ENCODE measurements at places on chromosomes 11 and 22.
A peak's percentile ranks its signal among the peaks of the same experiment; 100 is the strongest.

DNA sequence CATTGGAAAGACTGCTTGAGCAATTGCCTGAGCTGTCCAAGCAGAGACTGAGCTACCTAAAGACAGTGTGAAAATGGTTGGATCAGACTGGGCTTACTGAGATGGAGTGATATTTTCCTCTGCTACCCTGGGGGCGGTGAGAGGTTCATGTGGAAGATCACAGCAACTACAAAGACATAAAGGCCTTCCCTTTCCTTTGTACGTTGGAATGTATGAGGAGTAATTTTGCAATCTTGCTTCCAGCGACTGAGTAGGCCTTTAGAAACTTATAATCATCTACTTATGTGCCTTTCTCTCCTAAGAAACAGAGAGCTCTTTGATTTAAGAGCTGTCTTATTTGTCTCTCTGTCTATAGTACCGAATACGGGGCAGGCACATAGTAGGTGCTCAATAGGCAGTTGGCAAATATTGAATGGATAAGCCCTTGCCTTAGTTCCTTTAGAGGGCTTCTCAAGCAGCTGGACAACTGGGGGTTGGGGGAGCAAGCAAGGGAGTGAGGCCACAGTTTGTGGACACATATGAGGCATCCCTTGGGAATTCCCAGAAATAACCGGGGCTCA lies 2.4 kb upstream of the HEPACAM start:
- DNase-seq = no peak

DNA sequence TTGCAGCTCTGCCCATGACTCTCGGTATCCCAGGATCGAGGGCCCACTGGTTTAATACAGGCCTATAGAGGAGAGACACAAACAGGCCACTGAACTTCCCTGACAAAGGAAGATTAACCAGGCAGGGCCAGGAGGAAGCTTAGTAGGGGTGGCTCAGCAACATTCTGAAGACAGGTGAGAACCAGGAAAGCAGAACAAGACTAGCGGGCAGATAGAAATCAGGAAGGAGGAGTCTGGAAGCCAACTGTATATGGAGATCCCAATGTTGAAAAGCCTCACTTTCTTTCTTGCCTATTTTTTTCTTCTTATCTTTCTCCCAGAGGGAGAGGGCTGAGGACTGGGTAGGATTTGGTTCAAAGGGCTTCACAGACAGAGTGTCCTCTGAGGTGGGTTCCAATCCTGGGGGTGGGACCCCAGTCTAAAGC lies 5.4 kb downstream of the PI4KA start:
- no peak for DNase-seq

GRCh38 chr11:120078397-120078796 lies 59.5 kb downstream of the TRIM29 start:
- no peak for DNase-seq

GRCh38 chr22:43207849-43208702 lies 21.1 kb upstream of the TTLL12 start:
- no peak for DNase-seq

DNA sequence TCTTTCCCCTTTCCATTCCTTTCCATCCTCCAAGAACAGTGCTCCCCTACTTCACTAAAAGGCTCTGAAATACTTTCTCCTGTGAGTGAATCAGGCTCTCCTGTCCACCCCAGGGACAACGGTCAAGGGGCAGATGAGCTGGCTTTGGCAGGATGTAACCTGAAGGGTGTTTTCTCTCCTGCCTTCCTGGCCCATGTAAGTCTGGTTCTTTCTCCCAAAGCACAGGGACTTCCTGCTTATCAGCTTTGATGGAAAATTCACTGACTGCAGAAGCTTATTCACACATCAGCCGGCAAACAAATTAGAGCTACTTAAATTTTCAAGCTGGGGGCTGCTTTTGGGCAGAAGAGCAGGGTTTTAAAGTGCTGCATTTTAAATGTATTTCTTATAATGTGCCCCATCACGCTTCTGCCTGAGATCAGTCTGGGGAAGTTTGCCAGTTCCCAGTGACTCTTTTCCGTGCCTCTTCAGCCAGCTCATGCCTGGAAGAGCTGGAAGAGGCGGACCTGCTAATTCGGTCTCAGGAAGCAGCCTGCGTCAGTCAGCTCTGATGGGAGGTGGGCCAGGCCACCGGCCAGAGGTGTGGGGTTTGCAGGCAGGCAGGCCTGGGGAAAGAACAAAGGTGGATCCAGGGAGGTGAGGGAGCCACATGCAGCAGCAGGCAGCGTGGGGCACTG lies 140.4 kb upstream of the TBCEL start:
- no peak for DNase-seq

DNA sequence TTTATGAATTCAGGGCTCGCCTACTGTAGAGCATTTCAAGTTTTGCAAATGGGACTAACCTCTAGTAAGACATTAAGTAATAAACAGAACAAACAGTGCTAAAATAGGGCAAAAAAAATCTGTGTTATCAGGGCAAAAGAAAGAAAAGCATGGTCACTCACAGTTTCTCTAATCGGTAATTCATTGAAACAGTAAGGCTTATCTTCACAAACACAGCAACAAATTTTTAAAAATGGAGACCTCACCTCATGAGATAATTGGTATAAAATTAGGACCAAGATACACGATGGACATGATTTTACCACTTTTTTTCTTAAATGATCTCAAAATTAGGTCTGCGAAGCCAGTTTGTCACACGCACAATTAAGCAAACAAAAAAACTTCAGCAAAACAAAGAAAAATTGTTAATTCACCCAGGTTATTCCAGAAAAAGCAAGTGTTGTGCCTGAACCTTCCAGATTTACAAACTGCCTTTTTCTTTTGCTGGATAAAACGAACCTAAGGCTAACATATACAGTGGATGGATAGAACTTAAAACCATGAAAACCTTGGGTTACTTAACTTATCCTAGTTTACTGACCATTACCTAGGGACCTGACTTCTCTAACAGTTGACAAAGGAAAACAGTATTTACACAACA lies 1.4 kb downstream of the TMEM123 start:
- no peak for DNase-seq

GRCh38 chr11:45948356-45948755 lies 25.9 kb downstream of the LARGE2 start:
- no peak for DNase-seq

GRCh38 chr22:39147335-39148025 lies 5.0 kb downstream of the CBX7 start:
- DNase-seq = no peak

- no peak for DNase-seq
Measured at GRCh38 chr11:113487622-113488021, 12.4 kb upstream of the DRD2 start.

DNA sequence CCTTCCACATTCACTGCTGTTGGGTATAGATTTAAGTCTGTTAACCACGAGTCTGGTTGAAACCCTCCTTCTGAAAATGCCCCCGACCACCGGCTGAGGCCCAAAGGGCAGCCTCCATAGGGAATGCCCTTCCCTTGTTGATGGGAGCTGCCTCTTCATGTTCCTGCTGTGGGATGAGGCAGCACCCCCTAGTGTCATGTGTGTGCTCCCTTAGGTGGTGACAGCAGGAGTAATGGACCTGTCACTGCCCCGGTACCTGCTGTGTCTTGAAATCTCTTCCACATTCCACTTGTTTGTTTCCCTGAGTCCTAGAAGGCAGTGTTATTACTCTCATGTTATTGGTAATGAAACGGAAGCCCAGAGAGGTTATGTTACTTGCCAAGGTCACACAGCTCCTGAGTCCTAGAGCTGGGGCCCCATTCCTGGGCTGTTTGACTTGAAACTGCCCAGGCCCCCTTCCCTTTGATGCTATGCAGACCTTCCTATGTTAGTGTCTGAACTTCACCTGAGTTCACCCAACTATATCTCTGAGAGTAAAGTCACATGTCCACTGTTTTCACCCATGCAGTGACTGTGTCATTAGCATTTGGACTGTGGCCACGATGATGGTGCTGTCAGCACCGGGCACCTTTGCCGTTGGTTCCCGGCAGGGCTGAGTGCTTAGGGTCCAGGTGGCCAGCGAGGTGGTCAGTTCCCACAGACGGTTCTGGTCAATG lies 234.3 kb downstream of the TBC1D22A start:
- DNase-seq = no peak

GRCh38 chr22:20777420-20778177 lies 3.7 kb downstream of the SERPIND1 start:
- DNase-seq = peak; percentile 48

GRCh38 chr11:6365659-6366058 lies 24.6 kb upstream of the SMPD1 start:
- no peak for DNase-seq

DNA sequence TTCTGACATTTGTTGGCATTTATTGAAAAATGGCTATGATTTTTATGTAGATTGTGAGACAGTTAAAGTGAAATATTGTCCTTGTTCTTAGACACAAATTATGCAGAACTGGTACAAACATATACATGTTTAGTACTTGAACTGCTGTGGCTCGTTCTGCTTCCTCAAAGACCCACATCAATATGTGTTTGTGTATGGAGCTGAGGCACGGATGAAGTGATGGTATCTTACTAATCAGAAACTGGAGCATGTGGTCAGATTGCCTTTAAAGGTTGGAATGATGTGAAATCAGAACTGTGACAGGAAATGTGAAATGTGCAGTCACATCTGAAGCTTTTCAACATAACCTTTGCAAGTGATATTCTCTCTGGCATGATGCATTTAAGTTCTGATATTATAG lies 130.4 kb downstream of the NAV2 start:
- no peak for DNase-seq

GRCh38 chr11:28596816-28597215 lies 488.6 kb downstream of the METTL15 start:
- no peak for DNase-seq

DNA sequence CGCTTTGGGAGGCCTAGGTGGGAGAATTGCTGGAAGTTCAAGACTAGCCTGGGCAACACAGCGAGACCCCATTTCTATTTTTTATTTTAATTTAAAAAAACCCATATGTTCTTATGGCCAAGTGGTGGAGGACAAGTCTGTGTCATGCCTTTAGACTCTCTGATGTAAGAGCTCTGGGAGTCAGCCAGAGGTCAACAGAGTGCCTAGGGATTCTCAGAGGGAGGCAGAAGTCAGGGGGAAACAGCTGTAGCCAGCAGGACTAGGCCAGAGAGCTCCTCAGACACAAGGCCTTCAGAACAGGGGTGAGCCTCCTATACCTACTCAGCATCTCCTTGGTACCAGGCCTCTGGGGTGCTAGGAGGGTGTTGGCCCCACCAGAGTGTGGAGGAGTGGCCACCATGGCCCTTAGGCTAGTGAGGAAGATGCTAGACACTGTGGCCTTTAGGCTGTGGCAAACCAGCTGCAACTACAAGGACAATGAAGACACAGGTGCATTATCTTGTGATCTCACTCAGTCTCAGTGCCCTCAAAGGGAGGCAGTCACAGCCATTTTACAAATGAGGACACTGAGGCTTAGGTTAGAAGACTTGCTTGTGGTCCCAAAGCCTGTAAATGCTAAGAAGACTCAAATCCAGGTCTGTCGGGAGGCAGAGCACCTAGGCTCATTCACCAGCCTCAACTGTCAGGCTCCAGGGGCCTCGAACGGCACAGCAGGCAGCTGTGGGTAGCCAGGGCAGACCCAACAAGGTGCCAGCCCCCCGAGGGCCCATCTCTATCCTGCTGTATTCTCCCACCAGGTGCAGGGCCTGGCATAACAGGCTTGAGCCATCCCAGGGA lies 5.0 kb downstream of the ZP1 start:
- DNase-seq = no peak

- no peak for DNase-seq
Measured at GRCh38 chr22:41844036-41844435, 11.1 kb downstream of the SREBF2 start.

DNA sequence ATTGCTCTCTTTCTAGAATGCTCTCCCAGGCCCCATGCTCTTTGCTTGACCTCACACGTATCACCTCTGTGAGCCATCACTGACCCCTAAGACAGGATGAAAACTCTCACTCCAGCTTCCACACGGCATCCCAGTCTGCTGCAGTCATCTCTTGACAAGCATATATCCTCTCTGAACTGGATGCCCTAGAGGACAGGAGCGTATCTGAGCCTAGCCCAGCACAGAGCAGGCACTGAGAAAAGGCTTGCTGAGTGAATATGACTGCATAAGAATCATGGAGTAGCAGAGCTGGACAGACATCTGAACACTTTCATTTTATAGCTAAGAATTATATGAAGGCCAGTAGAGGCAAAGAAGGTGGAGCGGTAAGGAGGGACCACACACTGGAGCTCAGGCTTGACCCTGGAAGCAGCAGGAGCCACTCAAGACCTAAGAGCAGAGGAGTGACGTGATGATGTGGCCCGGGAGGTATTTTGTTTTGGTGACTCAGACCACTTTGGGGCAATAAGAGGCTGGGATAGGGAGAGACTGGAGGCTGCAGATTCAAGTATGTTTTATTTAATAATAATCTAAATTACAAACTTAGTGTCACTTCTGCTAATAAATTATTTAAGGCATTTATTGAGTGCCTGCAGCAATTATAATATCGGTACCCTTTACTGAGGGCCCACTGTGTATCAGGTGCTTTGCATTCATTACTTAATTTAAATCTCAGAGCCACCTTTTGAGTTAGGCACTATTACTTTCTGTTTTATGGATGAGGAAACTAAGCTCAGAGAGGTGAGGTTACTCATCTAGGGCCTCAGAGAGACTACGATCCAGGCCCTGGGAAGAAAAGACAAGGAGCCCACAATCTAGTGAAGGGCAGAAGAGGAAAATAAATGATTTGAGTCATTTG lies 42.6 kb downstream of the MAP6 start:
- DNase-seq = peak; percentile 92

DNA sequence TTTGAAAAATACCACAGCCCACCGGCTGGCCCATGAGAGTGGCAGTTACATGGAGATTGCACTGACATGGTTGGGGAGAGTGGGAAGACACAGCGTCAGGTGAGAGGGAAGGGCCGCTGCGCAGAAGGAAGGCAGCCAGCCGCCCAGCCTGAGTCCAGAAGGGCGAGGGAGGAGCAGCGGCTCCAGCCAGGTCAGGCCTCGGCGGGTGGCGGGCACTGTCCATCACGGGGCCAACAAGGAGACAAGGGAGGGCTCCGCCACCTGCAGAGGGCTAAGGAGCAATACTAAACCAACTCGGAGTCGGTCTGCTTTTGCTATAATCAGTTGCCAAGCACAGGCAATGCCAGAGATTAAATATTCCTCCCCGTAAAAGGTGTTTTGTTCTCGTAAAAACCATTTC lies 384.5 kb downstream of the TBC1D22A start:
- peak; percentile 28 for DNase-seq

GRCh38 chr11:128908391-128909246 lies 17.5 kb downstream of the KCNJ5 start:
- DNase-seq = no peak

- no peak for DNase-seq
Measured at GRCh38 chr22:31739795-31740201, 10.1 kb downstream of the PRR14L start.

DNA sequence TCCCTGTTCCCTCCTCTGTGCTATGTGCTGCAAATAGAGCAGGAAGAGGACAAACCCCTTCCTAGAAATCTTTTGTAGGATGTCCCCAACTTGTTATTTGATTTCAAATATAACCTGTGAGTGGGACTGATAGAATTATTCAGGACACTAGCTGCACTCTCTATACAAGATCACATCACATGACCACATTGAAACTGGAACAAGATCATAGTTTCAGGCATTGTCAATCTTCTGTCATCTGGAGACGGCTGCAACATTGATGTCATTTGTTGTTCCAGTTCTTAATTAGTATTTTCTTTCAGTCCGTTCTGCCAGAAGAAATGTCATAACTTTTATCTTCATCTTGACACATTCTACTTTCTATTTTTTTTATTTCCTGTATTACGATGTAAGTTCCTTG lies 89.3 kb downstream of the GRIA4 start:
- DNase-seq = no peak

- no peak for DNase-seq
Measured at GRCh38 chr11:96125400-96125799, 201.5 kb upstream of the MTMR2 start.
